Activated CD4-positive, alpha-beta T cell treated with anti-CD3 and anti-CD28 coated beads for 4 hours (primary cell): ENCODE measurements at places on chromosomes 7 and 10.

- no peak for DNase-seq
These were observed 7.7 kb downstream of the DPCD start for GRCh38 chr10:101595591-101596433.

DNA sequence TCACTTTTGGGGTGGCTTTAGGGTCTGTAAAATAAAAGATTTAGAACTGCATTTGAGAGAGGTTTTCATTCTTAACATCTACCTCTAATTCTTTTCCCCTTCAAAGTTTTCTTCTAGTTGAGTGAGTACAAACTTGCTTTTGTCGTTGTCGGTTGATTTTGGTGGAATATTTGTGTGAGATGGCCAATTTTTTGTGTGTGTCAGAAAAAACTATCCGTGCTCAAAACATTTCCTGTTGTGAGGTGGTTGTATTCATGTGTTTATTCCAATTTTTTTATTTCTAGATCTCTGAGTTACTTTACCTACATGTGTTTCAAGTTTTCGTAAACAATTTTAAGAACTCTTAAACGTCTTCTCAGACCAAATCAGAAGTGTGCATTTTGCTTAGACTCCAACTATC is 1.6 kb downstream of the AHR start:
- DNase-seq: no peak

DNA sequence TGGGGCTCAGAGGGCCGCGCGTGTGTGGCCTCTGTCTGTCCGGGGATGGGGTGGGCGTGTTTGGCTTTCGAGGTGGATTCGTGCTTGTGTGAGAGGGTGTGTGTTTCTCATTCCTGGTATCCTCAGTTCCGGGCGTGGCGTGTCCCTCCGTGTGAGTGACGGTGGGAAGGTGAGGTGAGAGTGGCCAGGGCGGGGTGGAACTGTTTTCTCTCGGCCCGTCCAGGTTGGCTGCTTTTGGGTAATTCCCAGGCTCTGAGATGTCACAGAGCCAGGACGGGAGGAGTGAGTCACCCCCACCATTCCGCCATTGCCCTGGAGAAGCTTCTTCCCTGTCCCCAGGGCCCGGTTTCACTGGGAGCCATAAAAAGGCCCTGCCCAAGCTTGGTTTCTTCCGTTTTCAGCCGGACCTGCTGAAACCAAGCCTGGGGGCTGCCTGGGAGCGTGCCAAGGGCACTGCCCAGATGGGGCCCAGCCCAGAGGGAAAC is 21.3 kb upstream of the CLDN4 start:
- DNase-seq: no peak

GRCh38 chr10:112799726-112800510 is 150.1 kb upstream of the TCF7L2 start:
- no peak for DNase-seq

DNA sequence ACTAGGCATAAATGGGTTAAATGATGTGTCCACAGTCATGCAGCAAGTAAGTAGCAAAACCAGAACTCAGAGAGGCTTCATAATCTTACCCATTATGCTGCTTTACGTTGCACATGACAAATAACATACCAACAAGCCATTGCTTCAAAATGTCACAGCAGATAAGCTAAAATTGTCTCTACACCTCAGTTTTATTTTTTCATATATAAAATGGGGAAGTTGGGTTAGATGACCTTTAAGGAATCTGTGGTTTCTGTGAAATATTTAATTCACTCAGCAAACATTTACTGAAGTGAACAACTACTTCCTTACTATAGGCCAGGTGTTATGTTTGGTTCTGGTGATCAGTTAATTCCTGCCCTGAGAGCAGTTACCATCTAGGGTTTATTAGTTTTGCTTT is 2.2 kb upstream of the ASCC1 start:
- no peak for DNase-seq

- DNase-seq: no peak
These were observed 70.7 kb upstream of the ADO start for GRCh38 chr10:62733654-62734293.
